Endodermal cell (in vitro differentiated cells): ENCODE measurements at places on chromosomes 4 and X. TPM values are rescaled to one million over a fixed set of nuclear protein-coding genes. Genes with fewer than 3 reads are reported as not detected.

DNA sequence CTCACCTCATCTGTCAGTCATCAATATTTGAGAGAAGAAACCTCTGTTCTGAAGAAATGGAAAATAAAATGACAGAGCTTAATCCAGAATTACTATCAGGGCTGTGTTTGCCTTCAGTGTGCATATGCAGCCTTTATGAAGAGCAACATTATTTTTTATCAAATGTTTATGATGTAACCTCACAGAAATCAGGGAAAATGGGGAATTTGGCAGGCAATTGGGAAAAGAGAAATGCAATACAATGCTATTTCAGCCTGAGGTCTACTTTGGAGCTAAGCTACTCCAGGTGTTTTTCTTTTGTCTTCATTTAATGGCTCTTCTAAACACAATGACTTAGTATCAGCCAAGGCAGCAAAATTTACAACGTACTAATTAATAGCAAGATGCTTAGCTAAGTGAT is 241.1 kb upstream of the TET2 start:
- no peak overlapping the region for H3K4me3 ChIP-seq
- peaks cover 51% of the 10 kb centered on the region for H3K27me3 ChIP-seq
- H3K4me1 ChIP-seq, result no peaks in the 10 kb centered on the region

Gene RPA4
- total RNA-seq, result 0.22 to 0.97 TPM (median 0.54 TPM) in 3 replicates

Gene COL25A1
- 5.4 to 6.2 TPM (median 5.7 TPM) in 3 replicates for total RNA-seq

DNA sequence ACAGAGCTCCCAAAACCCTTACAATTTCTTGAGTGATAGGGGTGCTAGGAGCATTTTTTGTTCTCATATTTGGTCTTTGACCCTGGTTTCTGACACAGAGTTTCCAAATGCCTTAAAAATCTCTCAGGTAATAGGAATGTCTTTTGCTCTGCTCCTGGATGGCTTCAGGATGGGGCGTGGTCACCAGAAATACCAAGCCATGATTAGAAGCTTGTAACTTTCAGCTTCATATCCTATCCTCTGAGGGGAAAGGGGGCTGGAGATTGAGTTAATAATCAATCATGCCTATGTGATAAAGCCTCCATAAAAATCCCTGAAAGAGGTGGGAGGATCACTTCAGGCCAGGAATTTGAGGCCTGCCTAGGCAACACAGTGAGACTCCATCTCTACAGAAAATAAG is 34.6 kb upstream of the IL9R start:
- no peaks in the 10 kb centered on the region for H3K4me1 ChIP-seq
- H3K4me3 ChIP-seq, result no peak overlapping the region
- no peak overlapping the region for H3K27ac ChIP-seq

- no peak overlapping the region for H3K4me3 ChIP-seq
- DNase-seq, result no peak
- peaks cover 29% of the 10 kb centered on the region for H3K36me3 ChIP-seq
- H3K27ac ChIP-seq, result no peak overlapping the region
These were observed 24.4 kb downstream of the CLCN3 start for GRCh38 chr4:169644802-169645201.

Gene HTRA3
- total RNA-seq, result 3.1 to 6.9 TPM (median 3.2 TPM) in 3 replicates
